ENCODE measurements at places on chromosomes 1 and 21. TPM values are rescaled to one million over a fixed set of nuclear protein-coding genes. Genes with fewer than 3 reads are reported as not detected.

BATF3 gene
- total RNA-seq, result 3.9 TPM

NBPF4 gene
- total RNA-seq, result not detected

TMCO2 gene
- total RNA-seq, result not detected

SPRR2E gene
- total RNA-seq, result not detected

CRYZ gene
- 57.3 TPM for total RNA-seq

- no peak for ATAC-seq
Observed at GRCh38 chr21:42073145-42074099, 2.3 kb downstream of the UMODL1 start.

DNA sequence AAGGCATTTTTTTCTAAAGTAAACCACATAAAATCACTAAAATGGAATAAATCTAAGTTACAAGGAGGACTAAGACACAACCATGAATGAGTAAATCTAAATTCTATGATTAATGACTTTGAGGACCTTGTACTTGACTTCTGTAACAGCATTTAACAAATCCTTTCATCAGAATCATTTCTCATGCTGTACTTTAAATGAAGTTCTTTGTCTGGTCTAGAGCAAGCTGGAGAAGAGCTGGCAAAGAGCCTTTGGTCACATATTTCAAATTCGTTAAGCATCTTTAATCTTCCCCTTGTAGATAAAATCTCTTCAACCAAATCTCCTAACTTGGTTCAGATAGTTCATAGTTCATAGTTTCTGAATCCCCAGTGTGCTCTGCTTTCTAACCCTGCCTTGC is 405.4 kb downstream of the PTPRC start:
- ATAC-seq, result no peak

DNA sequence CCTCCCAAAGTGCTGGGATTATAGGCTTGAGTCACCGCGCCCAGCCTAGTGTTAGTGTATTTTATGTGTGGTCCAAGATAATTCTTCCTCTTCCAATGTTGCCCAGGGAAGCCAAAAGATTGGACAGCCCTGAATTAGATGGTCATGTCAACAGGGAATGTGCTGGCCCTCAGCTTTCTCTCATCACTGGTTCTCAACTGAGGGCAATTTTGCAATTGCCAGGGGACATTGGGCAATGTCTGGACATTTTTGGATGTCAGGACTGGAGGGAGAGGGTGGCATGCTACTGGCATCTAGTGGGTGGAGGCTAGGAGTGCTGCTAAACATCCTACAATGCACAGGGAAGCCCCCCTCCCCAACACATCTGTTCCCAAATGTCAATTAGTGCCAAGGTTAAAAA is 95.0 kb downstream of the LAMC2 start:
- peak; percentile 57 for ATAC-seq

DNA sequence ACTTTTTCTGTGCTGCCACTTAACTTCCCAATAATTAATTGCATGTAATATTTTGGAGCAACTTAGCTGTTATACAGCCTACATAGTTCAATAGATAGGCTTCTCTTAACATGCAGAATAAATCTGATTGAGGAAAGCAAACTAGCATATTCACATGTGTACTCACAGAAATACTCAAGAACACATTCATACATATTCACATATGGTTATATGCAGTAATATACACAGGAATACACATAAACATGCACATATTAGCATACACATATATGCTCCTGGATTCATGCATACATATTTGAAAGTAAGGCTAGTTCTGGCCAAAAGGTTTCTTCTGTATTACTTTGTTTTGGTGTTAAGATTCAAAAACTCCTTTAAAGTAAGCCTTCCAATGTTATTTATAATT is 73.1 kb downstream of the HMCN1 start:
- no peak for ATAC-seq

- peak; percentile 77 for ATAC-seq
Observed at GRCh38 chr1:16318555-16318954, 33.7 kb downstream of the FBXO42 start.

- ATAC-seq, result no peak
Observed at GRCh38 chr1:17117451-17118265, 1.6 kb downstream of the PADI2 start.

DNA sequence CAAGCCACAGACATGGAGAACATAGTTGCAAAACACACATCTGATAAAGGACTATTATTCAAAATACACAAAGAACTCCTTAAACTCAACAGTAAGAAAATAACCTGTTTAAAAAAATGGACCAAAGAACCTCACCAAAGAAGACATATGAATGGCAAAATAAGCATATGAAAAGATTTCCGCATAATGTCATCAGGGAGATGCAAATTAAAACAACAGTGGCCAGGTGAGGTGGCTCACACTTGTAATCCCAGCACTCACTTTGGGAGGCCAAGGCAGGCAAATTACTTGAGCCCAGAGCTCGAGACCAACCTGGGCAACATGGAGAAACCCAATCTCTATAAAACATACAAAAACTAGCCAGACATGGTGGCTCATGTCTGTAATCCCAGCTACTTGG is 50.4 kb downstream of the PRPF38A start:
- ATAC-seq, result no peak

Data from gastroesophageal sphincter (tissue), 4 donors.